ENCODE measurements at places on chromosomes 5 and 9.
A peak's percentile ranks its signal among the peaks of the same experiment; 100 is the strongest.

DNA sequence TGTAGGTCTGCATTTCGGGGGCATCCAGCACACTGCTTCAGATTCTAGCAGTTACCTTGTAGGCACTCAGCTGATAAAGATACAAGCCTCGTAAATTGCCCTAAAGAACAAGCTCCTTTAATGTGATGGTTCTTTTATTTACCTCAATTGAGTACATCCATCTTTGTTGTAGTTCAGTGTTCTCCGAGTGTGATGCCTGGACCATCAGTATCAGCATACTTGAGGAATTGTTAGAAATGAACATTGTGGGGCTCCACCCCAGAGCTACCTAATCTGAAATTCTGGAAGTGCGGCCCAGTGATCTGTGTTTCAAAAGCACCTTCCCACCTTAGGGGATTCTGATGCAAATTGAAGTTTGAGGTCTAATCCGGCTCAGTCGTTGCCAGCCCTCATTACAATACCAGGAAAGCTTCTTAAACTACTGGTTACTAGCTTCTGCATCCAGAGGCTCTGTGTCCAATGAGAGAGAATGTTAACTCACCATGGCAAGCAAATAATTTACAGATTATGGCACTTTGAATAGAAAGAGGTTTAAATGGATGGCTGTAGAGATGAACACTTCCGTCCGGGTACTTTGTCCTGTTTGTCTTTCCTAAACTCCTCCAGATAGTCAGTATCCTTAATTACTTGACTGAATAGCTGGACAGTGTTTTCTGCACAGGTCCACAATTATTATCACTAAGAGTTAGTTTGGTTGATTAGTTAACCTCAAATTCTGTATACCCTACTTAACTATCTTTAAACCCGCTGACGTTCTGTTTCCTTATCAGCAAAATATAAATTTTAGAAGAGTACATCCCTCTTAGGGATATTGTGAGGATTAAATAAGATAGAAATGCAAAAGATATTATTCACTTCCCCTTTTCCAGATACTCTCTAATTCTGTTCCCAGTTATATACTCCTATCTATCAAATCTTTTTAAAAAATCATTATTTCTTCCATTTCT lies 47.9 kb downstream of the RAI14 start:
- no peak for DNase-seq

DNA sequence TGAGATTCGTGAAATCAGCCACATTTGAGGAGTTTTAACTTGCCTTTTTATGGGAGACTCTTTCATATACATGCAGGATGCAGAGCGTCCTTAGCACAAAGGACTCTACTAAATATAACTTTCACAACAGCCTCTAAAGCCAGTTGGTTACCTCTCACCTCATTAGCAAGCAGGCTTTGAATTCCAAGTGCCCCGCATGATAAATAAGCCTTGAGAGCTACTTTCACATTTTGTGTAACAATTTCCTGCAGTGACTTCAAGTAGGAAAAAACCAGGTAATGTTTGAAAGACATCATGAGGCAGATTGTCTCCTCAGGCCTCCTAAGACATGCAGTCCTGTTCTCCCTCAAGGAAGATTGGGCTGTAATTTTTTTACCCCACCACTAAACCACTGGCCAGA lies 50.5 kb downstream of the RALGPS1 start:
- DNase-seq, result no peak

DNA sequence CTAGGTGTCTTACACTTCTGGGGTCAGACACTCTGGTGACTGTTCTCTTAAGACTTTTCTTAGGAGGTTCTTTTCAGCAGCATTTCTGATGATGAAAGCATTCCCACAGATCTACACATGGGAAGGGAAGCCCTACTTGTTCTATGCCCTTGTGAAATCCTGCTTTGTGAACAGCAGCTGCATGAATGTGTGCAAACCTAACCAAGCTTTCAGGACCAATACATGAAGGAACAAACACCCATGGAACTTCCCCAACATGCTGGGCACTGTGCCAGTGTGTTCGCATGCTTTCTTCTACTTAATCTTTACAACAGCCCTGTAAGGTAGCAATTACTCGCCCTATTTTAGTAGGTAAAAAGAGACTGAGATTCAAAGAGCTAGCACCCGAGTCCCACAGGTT lies 439.9 kb upstream of the KLF4 start:
- DNase-seq, result no peak

DNA sequence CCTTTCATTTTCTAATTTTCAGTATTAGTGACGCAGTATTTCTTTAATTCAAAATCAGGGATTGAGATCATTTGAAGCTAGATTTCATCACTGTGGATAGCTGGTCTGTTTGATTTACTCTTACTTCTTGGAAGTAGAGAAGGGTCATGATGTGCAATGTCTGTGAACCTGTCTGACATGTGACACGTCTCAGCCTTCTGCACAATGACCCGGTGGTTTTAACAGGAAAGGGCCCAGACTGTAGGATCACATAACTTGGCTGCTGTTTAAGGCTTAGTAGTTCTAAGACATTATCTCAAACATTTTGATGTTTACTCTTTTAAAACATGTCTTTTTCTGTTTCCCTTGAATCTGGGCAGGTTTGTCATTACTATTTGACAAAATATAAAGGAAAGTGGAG lies 823.3 kb upstream of the NUDT12 start:
- no peak for DNase-seq

DNA sequence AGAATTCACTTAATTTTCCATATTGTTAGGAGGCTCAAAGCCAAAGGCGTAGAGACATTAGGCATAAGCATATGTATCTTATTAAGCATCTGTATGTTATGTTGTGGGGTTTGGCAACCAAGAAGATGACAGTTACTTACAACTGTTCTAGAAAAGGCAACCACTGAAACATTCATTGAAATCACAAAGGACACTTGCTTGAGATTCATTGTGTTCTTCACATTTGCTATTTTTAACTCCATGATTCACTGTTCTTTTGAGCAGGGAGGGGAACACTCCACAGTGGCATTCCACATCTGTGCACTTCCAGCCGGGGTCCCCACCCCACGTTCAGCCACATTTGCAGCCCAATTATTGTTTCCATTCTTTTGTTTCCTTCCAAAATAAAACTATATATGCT lies 107.1 kb downstream of the PALM2AKAP2 start:
- DNase-seq, result no peak

- no peak for DNase-seq
Observed at GRCh38 chr5:167816354-167816753, 475.1 kb upstream of the WWC1 start.

GRCh38 chr5:141942185-141942857 lies 15.7 kb downstream of the PCDH12 start:
- no peak for DNase-seq

- DNase-seq, result peak; percentile 78
Observed at GRCh38 chr9:129131300-129132145, 20.3 kb downstream of the PTPA start.

DNA sequence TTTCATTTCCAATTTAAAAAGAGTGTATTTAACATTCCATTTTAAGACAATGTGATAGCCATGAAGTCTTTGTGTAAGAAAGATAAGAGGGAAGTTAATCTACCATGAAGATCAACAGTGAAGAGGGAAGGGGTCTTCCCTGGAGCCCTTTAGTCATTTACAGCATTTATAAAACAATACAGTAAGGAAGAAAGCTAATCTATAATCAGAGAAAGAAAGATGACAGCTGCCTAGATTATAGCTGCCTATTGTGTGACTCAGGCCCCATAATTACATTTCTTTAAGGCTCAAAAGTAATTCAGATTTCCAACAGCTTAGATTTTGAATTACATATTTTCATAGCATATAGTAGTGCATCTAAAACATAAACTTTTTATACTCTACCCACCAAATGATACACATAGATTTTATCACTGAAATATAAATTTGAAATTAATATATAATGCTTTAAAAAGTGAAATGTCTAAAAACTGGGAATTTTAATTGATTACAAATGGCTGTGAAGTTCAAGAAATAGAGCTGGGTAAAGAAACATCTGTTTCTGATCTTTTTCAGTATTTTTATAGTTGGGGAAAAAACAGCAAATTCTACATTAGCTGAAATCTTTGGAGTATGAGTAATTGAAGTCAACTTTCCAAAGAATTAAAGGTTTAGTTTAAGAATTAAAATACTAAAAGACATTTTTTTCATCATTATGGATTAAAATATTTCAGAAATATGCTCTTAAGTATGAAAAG lies 89.6 kb downstream of the RIC1 start:
- no peak for DNase-seq

GRCh38 chr9:15697446-15697851 lies 144.6 kb downstream of the CCDC171 start:
- DNase-seq, result no peak

DNA sequence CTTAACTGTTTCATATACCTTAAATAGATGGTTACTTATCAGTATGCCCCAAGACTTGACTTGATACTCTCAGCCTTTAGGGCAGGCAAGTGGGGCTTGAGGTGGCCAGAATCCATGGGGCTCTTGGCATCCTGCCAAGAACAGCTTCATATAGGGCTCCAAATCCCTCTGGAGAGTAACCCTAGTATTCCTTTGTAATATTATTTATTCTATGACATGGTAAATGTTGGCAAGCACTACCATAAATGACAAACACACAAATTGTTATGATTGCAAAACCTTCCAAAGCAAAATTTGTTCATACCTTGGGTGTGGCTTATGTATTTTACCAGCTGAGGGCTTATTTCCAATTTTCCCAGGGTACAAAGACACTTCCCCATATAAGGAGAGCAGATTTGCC lies 257.4 kb upstream of the TRPC7 start:
- no peak for DNase-seq

GRCh38 chr5:113118765-113119164 lies 142.2 kb downstream of the DCP2 start:
- DNase-seq, result no peak

GRCh38 chr9:31355965-31356364 lies 1028.5 kb upstream of the ACO1 start:
- DNase-seq, result no peak
